ENCODE measurements at places on chromosomes 1 and 21.

DNA sequence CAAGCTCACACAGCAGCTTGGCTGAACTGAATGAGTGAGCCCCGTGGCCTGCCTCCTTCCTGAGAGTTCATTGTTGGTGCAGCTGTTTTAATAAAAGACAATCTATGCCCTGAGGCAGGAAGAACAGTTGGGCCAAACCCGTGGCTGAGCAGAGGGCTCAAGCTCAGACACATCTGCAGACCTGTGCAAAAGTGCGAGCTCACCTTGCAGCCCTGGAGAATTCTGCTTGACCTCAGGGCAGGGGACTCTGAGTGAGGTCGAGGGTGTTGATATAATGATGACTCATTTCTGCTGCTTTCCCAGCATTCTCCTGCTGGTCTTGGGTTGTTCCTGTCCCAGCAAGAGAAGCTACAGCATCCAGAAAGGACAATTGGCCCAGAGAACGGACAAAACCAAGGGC is 61.0 kb downstream of the ATP5PO start:
- DNase-seq, result no peak

DNA sequence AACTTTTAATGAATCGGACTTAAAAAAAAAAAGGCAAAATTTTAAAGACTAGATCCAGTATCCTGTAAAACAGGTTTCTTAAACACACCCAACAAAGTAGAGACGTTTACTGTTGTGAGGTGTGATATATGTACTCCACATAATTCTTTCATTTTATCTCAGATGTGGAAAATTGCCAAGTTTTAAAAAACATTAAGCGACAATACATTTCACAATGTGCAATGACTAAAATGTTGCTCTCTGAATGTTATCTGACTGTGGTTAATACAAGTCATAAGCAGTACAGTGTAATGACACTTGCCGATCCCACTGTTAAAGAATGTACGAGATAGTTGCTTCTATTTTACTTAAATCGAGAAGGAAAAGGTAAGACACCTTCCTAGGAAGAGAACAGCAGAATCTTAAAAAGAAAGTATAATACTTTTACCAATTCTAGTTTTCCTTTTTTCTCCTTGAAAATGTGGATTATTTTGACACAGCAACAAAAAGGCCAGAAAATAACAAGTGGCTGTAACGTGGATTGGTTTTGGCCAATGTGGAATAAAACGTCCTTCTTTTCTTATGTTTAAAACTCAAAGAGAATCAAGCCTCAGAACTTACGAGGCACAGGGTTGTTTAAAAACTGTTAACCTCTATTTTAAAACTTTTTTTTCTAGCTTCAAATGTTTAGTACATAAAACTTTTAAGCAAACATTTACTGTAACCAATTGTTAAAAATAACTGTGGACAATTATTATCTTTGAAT is 51.4 kb downstream of the TP53BP2 start:
- DNase-seq, result no peak

GRCh38 chr1:165912638-165913037 is 85.2 kb downstream of the UCK2 start:
- DNase-seq, result no peak

DNA sequence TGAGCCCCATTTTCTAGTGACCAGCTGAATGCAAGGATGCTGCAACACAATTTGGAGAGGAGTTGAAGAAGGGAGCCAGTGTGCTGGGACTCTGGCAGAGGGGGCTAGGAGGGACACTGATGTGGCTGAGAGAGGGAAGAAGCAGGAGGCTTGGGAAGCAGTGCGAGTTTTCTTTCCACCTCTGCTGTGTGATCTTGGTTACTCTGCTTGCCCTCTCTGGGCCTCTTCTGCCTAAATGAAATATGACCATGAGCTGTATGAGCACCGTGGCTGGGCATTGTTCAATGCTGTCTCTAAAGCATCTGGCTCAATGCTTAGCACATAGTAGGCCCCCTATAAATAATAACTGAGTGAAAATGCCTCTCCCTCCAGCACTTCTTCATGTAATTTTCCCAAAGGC is 65.3 kb upstream of the PAX7 start:
- no peak for DNase-seq

- DNase-seq, result no peak
These were observed 936 bp upstream of the UBXN11 start for GRCh38 chr1:26307363-26307781.

All from stimulated activated CD4-positive, alpha-beta T cell treated with anti-CD3 and anti-CD28 coated beads, TNF-alpha, amount 100 ng/mL, for 1 hour (primary cell).